Naive thymus-derived CD4-positive, alpha-beta T cell (primary cell): ENCODE measurements at places on chromosomes 16 and 17.
A peak's percentile ranks its signal among the peaks of the same experiment; 100 is the strongest.

DNA sequence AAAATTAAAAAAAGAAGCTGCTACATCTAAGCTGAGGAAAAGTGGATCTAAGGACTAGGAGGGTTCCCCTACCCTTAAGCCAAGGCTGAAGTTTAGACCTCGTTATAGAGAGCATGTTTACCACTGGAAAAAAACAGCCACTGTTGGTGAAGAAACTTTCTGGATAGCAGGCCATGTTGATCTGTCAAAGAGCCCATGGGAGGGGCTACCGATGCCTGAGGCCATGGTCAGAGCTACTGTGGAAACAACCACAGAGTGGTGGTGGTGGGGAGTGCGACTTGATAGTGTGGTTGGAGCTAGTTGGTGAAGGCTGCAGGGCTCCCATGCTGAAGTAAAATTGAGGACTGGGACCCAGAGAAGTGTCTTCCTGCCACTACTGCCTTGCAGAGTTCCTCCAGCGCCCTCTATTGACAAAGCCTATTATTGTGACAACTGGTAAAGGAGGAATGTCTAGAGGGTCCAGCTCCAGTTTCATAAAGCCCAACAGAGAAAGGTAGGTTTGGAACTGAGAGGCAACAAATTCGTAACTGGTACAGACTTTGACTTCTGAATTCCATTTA is 12.7 kb upstream of the FAM20A start:
- H3K27me3 ChIP-seq, result no peaks in the 10 kb centered on the region
- H3K4me1 ChIP-seq, result no peaks in the 10 kb centered on the region
- DNase-seq, result no peak
- H3K4me3 ChIP-seq, result no peak overlapping the region
- H3K27ac ChIP-seq, result no peak overlapping the region

DNA sequence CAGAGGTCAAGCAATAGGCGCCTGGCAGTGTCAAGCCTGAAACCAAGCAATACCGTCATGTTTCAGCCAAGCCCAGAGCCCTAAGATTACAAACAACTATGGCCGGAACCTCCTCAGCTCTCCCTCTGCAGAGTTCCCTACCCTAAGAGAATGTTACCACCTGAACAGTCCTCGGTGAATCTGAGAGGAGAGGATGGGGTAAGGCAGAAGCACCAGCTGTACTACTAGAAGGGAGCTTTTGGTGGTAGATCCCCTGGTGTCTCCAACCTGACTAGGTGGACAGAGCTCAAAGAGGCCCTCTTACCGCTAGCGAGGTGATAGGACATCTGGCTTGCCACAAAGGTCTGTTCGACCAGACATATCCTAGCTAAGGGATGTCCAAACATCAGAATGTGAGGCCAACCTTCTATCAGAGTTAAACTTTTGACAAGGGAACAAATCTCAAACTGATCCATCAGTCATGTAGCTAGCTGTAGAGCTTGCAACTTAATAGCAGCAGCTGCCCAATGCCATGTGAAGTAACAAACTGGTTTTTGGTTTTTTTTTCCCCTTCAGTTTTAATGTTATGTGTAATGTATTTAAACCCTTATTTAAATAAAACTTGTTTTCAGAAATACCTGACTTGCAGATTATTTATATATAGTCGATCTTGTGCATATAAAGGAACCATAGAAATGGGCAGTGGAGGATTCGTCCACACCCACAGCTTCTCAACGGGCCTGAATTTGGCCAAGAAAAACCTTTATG is 2.5 kb downstream of the EIF1 start:
- peak; percentile 54 for DNase-seq
- no peaks in the 10 kb centered on the region for H3K27me3 ChIP-seq
- no peak overlapping the region for H3K4me3 ChIP-seq
- H3K36me3 ChIP-seq, result peaks cover 66% of the 10 kb centered on the region
- peaks cover 27% of the 10 kb centered on the region for H3K4me1 ChIP-seq

- H3K36me3 ChIP-seq, result no peaks in the 10 kb centered on the region
- peaks cover 40% of the 10 kb centered on the region for H3K4me1 ChIP-seq
- H3K4me3 ChIP-seq, result peak overlapping the region; percentile 72
- no peaks in the 10 kb centered on the region for H3K27me3 ChIP-seq
- peak; percentile 86 for DNase-seq
- H3K27ac ChIP-seq, result peak overlapping the region; percentile 77
Measured at GRCh38 chr17:75033346-75034235, 13.2 kb downstream of the ATP5PD start.

- no peaks in the 10 kb centered on the region for H3K36me3 ChIP-seq
- no peak for DNase-seq
- H3K27ac ChIP-seq, result no peak overlapping the region
Measured at GRCh38 chr16:65875381-65876055, 491.0 kb upstream of the CDH5 start.

DNA sequence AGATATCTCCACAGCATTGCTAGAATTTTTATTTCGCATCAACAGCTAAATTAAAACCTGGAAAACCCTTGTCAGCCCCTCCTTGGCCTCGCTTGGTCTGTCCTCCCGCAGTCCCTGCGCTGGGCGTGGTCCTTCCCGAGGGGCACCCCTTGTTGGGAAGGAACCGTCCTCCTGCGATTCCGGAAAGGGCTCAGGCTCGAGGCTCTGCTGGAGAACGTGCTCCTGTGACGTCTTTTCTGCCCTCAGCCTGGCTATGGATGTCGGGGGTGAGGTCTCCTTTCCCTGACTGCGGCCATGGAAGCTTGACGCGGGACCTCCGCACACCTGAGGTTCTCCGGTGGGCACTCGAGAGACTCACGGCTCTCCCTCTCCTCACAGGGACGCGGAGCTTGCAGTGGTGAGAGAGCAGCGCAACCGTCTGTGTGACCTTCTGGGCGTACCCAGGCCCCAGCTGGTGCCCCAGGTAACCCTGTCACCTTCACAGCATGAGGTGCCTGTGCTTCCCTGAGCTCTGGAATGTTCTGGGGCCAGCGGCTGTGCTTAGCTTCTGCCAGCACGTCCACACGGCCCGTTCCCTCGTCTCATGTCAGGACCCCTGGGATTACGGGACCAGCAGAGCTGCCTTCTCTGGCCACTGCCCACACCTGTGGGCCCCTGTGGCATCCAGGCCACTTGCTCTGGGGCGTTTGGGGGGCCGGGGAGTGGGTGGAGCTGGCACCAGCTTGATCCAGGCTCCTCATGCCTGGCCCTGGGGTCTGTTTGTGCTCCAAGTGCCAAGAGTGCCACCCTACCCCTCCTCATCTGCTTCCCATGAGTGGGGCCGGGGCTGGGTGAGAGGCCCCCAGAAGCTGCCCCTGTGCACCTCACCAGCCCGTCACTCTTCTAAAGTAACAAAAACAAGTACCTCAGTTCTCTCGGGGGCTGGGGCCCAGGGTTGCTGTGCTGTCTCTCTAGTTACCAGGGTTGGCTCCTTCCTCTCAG is 101.5 kb upstream of the ZNF750 start:
- H3K4me1 ChIP-seq, result no peaks in the 10 kb centered on the region
- no peak overlapping the region for H3K4me3 ChIP-seq
- peaks cover 18% of the 10 kb centered on the region for H3K36me3 ChIP-seq
- DNase-seq, result no peak
- H3K27me3 ChIP-seq, result no peaks in the 10 kb centered on the region

DNA sequence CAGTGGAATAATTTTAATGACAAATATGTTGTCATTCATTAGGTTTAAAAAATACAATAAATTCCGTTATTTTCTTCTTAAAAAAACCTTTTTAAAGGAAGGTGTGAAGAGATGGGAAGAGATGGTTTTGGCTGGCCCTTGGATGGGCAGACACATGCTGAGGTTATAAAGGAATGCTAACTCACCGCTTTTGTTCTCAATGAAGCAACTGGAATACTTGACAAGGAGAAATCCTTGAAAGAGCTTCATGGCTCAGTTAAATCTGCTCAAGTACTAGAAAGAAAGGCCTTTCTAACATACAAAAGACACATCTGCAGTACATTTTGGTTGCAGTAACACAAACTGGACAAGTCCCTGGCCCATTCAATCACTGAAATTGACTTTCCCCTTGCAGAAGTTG is 158.3 kb upstream of the KCNJ16 start:
- no peaks in the 10 kb centered on the region for H3K4me1 ChIP-seq
- no peak overlapping the region for H3K4me3 ChIP-seq
- H3K36me3 ChIP-seq, result no peaks in the 10 kb centered on the region
- no peak overlapping the region for H3K27ac ChIP-seq

DNA sequence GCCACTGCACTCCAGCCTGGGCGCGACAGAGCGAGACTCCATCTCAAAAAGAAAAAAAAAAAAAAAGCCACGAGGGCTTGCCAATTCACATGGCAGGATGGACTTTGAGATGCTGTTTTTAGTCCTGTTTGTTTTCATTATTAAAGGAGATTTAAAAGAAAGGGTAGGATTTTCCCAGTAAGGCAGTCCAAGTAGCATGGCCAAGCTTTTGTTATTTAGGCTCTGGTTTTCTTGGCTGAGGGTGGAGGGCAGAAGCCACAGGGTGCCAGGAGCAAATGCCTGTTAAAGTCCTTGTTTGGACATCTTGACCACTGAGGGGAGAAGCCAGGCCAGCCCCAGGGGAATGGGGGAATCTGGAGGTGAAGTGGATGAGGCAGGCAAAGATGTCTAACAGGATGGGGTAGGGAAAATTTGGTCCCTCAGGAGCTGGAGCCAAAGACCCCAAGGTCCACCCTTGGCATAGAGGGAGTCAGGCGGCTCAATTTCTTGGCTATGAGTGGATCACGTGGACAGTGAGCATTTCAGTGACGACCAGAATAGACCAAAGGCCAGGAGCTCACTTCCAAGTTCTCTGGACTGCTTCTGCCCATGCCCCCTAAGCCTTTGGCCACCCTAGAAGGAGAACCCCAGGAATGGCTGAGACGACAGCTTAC is 20.8 kb upstream of the PLLP start:
- no peak for DNase-seq
- H3K4me1 ChIP-seq, result peaks cover 11% of the 10 kb centered on the region
- H3K27me3 ChIP-seq, result no peaks in the 10 kb centered on the region

GRCh38 chr16:27429330-27429871 is 27.4 kb downstream of the IL21R start:
- no peak overlapping the region for H3K27ac ChIP-seq
- H3K4me3 ChIP-seq, result no peak overlapping the region
- H3K27me3 ChIP-seq, result no peaks in the 10 kb centered on the region
- H3K36me3 ChIP-seq, result peaks cover 53% of the 10 kb centered on the region
- peak; percentile 13 for DNase-seq
- peaks cover 15% of the 10 kb centered on the region for H3K4me1 ChIP-seq
